ENCODE measurements at places on chromosomes 7 and 10. TPM values are rescaled to one million over a fixed set of nuclear protein-coding genes. Genes with fewer than 3 reads are reported as not detected.

GRCh38 chr7:123711832-123712293 is 36.9 kb downstream of the WASL start:
- no peak for DNase-seq

DNA sequence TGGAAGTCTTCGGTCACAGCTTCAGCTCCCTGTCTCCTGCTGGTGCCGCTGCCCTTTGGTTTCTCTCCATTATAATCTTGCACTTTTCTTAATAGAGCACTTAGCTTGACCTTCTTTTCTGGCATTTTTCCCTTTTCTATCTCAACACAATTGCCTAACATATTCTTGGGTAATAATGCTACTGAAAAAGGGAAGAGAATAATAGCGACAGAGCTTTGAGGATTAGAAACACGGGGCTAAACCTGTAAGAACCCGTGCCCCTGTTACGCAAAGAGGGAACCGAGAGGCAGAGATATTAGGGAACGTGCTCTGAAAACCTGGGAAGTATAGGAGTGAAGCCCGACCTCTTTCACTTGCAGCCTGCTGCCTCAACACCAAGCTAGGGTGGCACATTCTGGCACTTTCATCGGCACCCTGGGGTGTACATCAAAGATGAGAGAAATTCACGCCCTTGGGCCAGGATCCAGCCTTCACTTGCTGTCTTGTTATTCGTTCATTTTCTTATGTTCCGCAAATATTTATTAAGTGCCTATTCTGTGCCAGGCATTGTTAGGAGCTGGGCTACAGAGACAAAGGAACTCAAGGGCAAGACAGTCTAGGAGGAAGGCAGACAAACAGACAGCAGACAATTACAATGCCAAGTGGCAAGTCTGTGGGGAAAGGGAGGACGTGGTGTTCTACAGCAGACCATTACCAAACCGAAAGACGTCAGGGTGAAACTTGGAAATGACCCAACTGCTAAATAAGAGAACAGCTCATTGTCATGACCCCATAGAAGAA is 33.0 kb upstream of the GALNTL5 start:
- DNase-seq: no peak

Gene PLAC9
- 3.8 TPM for total RNA-seq

Gene GPER1
- total RNA-seq: 2.2 TPM

Data from MG63 (cell line).